CD4-positive, alpha-beta T cell treated with Interleukin-6 at 100 ng/mL for 8 hours (primary cell): ENCODE measurements at places on chromosomes 7 and 10.
A peak's percentile ranks its signal among the peaks of the same experiment; 100 is the strongest.

GRCh38 chr10:125843603-125844329 is 20.4 kb downstream of the BCCIP start:
- DNase-seq, result no peak

GRCh38 chr7:158063850-158064610 is 523.6 kb downstream of the PTPRN2 start:
- no peak for DNase-seq

DNA sequence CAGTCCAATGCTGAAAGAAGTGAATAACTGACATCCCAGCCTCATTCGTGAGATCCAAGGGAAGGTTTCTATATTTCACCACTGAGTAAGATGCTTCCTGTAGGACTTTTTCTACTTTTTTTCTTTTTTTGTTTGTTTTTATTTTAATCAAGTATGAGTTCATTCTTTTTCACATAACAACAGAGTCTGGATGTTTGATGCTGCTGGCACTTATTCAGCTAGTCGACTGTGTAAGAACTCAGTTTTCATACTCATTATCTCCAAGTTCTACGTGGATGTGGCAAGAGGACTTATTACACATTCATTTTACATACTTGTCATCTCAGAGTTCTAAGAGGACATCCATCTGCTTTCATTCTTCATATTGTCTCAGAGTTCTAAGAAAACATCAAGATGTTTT is 86.9 kb downstream of the CPXM2 start:
- no peak for DNase-seq

DNA sequence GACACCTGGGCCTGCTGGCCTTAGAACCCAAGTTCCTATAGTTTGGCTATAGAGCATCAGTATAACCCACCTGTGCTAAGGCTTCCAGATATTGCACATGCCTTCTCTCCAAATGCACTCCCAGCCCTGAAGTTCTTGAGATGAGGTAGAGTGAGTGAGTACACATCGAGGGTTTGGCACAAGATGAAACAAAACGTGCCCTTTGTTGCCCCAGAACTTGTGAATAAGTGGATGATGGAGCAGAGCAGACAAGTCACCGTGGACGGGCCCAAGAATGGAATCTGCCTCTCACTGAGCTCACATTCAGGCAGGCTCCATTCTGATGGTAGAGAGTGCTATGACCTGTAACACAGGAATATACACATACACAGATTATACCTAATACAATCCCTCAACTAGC is 73.0 kb upstream of the STK17A start:
- DNase-seq, result no peak

GRCh38 chr7:123439191-123439590 is 95.2 kb downstream of the IQUB start:
- no peak for DNase-seq

DNA sequence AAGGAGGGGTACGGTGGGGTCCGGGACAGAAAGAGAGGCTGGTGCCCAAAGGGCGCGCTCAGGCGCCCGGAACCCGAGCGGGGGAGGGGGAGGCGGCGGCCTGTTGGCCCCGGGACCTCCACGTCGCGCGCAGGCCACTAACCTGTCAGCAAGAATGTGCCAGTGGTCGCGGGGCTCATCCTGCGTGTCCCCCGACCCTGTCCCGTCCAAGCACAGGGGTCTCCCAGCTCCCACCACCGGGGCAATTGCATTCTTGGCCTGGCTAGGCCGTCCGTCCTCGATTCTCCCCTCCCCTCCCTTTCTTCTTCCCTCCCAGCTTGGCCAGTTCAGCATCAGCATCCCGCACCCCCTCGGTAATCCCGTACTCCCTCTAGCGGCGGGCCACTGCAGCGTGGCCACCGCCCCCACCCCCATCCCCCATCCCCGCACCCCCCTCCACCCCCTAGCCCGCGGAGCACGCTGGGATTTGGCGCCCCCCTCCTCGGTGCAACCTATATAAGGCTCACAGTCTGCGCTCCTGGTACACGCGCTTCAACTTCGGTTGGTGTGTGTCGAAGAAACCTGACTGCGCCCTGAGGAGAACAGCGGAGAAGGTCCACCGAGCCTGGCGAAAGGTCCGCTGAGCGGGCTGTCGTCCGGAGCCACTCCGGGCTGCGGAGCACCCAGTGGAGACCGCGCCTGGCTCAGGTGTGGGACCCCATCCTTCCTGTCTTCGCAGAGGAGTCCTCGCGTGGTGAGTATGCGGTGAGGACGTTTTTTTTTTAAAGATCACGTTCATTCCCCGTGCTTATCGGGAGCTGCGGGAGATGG is at the start of gene SGCE:
SGCE (minus strand) TSS at position 286 of the 810 bp plus-strand sequence; CDS start at position 251, 35 bp downstream.
- DNase-seq, result peak; percentile 29

- DNase-seq, result no peak
Observed at GRCh38 chr7:2962865-2963264, 80.8 kb downstream of the CARD11 start.

GRCh38 chr10:1328161-1328823 is 272.1 kb downstream of the WDR37 start:
- DNase-seq, result no peak

DNA sequence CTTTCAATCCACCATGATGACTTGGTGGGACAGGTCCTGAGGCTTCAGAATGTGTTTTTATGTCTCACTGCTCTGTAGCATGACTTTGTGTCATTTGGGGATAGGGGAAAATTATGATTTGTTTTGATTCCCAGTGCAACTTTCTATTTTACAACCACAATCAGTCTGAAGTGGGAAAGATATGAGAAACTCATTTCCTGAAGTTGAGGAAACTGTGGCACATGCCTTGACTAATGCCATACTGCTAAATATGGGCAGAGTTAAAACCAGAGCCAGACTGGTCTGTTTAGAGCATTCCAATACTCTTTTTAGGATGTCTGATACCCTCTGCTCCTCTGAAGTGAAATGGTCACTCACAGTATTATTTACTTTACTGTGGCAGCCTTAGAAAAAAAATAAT is 307.7 kb downstream of the ADRA2A start:
- no peak for DNase-seq

- DNase-seq, result no peak
Observed at GRCh38 chr10:86829472-86829871, 73.1 kb downstream of the BMPR1A start.

GRCh38 chr10:116815641-116816415 is 33.5 kb upstream of the ENO4 start:
- no peak for DNase-seq

DNA sequence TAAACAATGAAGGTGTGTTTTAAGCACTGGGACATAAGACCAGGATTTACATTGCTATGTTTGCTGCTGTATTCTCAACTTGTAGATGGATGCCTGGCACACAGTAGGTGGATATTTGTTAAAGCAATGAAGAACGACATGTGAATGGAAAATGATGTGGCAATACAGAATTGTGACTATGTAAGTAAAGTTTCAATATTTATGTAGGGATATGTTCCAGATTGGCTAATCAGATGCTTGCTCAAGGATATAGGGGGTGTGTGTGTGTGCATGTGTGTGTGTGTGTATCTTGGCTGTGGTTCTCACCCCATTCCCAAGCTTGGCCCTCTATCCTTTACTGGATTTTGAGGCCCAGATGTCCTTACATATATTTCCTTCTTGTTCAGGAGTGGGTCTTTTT is 42.7 kb upstream of the LAMB1 start:
- DNase-seq, result no peak

GRCh38 chr7:45267262-45267661 is 109.7 kb downstream of the RAMP3 start:
- no peak for DNase-seq

GRCh38 chr10:89295597-89295996 is 6.2 kb upstream of the IFIT2 start:
- DNase-seq, result no peak

DNA sequence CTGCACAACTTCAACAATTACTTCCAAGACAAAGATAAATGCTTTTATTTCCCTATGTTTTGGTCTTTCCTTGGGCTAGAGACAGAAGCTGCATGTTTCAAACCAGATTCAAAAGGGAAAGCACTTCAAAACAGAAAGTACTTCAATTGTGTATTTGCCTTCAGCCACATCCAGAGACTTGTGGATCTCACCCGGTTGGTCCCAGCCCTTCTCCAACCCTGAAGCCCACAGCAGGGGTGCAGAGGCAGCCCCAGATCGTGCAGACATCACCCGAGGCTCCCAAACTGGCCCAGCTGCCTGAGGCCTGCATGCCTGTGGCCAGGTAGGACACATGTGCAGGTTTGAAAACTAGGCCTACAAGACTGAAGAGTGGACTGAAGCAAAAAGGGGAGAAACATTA is 80.8 kb downstream of the ALOX5 start:
- no peak for DNase-seq

- no peak for DNase-seq
Observed at GRCh38 chr10:72106154-72106849, 18.0 kb upstream of the SPOCK2 start.

- no peak for DNase-seq
Observed at GRCh38 chr7:4634166-4634565, 47.9 kb upstream of the FOXK1 start.
